ENCODE measurements at places on chromosomes 11 and 22. TPM values are rescaled to one million over a fixed set of nuclear protein-coding genes. Genes with fewer than 3 reads are reported as not detected.

DNA sequence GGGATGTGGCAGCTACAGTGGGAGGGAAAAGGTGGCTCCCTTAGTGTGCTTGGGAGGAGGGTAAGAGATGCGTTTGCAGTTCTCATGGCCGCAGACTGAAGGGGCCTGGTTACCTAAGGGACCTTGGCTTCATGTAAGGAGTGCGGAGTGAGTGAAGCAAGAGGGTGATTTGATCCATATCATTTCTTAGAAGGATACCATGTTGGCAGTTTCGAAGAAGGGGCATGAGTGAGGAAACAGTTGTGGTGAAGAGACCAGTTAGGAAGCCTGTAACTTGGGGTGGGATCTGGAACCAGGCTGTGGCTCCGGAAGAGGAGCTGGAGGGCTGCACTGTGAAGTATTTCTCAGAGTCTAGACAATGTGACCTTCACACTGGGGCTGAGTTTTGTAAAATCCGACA, 45.0 kb downstream of the ST3GAL4 start:
- no peak for DNase-seq
- H3K36me3 ChIP-seq: 0 out of 2 replicates have a peak, but pooled peaks cover 3% of the 10 kb centered on the region

- H3K27me3 ChIP-seq: peaks cover 4% of the 10 kb centered on the region
- H3K36me3 ChIP-seq: no peaks in the 10 kb centered on the region
- DNase-seq: no peak
These were observed 85.0 kb upstream of the CLPB start for GRCh38 chr11:72519220-72519881.

GRCh38 chr11:11444804-11445131, 91.7 kb upstream of the CSNK2A3 start:
- peaks cover 16% of the 10 kb centered on the region for H3K4me1 ChIP-seq
- no peak for DNase-seq
- H3K4me3 ChIP-seq: no peak overlapping the region
- H3K27ac ChIP-seq: no peak overlapping the region
- H3K27me3 ChIP-seq: no peaks in the 10 kb centered on the region
- H3K36me3 ChIP-seq: no peaks in the 10 kb centered on the region

- no peak for DNase-seq
- no peak overlapping the region for H3K27ac ChIP-seq
- peaks cover 23% of the 10 kb centered on the region for H3K36me3 ChIP-seq
- H3K4me1 ChIP-seq: peaks cover 19% of the 10 kb centered on the region
- H3K4me3 ChIP-seq: no peak overlapping the region
These were observed 11.7 kb downstream of the MRTFA start for GRCh38 chr22:40624770-40625169.

- no peak for DNase-seq
- H3K36me3 ChIP-seq: peaks cover 9% of the 10 kb centered on the region
- H3K4me1 ChIP-seq: no peaks in the 10 kb centered on the region
- H3K27me3 ChIP-seq: no peaks in the 10 kb centered on the region
These were observed 159.7 kb downstream of the DDX10 start for GRCh38 chr11:108824545-108824944.

DNA sequence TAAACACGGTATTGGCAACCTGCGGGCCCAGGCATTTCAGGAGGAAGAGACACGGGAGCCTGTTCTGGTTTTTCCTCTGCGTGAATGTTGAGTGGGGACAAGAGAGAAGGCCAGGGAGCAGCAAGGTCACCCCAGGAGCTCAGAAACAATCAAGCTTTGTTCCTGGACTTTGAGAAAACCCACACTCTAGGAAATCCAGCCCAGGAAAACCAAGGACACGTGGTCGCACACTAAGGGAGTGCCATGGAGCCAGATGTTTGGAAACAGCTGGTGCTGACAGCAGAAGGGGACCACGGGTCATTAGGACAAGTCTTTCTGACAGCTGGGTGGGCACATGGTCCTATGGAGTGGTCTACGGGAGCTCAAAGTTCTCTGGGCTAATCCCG, 44.1 kb downstream of the MYH9 start:
- H3K4me1 ChIP-seq: peaks cover 33% of the 10 kb centered on the region
- H3K27ac ChIP-seq: peak overlapping the region; percentile 84
- no peak for DNase-seq

DNA sequence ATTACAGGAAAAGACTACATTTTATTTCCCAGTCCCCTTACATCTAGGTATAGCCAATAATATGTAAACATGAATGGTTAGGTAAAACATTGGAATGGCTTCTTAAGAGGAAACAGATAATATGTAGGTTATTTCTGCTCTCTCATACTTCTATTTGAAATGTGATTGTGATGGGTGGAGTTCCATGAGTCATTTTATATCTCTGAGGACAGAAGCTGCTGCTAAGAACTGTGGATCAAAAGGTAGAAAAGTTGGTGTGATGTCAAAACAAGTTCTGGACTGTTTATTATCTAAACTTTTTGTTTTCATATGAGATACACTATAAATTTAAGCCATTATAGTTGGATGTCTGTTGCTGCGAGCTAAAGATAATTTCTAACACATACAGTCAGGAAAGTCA, 799.4 kb upstream of the TENM4 start:
- H3K4me3 ChIP-seq: no peak overlapping the region
- H3K27me3 ChIP-seq: peaks cover 3% of the 10 kb centered on the region
- no peak overlapping the region for H3K27ac ChIP-seq
- H3K4me1 ChIP-seq: no peaks in the 10 kb centered on the region
- no peak for DNase-seq

- H3K4me1 ChIP-seq: no peaks in the 10 kb centered on the region
- no peak for DNase-seq
- H3K4me3 ChIP-seq: no peak overlapping the region
- H3K36me3 ChIP-seq: no peaks in the 10 kb centered on the region
These were observed 1.8 kb downstream of the APOA4 start for GRCh38 chr11:116821050-116821918.

DNA sequence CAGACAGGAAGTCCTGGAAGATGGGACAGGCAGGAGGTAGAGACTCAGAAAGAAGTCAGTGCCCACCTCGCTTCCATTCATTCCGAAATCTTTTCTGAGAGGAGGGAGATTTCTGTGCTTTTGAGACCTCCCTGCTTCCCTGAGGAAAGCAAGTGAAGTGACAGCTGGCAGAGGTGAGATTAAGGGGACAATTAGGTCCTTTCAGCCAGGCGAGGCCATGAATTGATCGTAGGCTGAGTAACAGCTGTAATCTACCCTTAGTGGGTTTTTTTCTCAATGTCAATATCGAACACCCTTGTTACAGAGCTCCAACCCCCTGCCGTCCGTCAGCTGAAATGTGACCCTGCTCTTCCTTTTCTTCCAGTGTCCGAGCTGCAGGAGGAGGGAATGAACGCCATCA, 96.0 kb downstream of the PARVA start:
- H3K27me3 ChIP-seq: no peaks in the 10 kb centered on the region
- no peak for DNase-seq
- no peak overlapping the region for H3K27ac ChIP-seq

- H3K4me3 ChIP-seq: no peak overlapping the region
- no peaks in the 10 kb centered on the region for H3K27me3 ChIP-seq
These were observed 60.8 kb upstream of the CTSC start for GRCh38 chr11:88398372-88398771.

GRCh38 chr11:12865863-12866595, 143.1 kb upstream of the RASSF10 start:
- H3K4me3 ChIP-seq: peak overlapping the region; percentile 49
- DNase-seq: no peak
- peaks cover 83% of the 10 kb centered on the region for H3K4me1 ChIP-seq

- no peak overlapping the region for H3K27ac ChIP-seq
- no peaks in the 10 kb centered on the region for H3K36me3 ChIP-seq
- DNase-seq: no peak
- H3K27me3 ChIP-seq: no peaks in the 10 kb centered on the region
- peaks cover 5% of the 10 kb centered on the region for H3K4me1 ChIP-seq
These were observed 261.2 kb downstream of the CADM1 start for GRCh38 chr11:115242982-115243381.

- no peak overlapping the region for H3K4me3 ChIP-seq
- H3K36me3 ChIP-seq: 0 out of 2 replicates have a peak, but pooled peaks cover 3% of the 10 kb centered on the region
- H3K4me1 ChIP-seq: no peaks in the 10 kb centered on the region
- H3K27ac ChIP-seq: no peak overlapping the region
- no peak for DNase-seq
- H3K27me3 ChIP-seq: no peaks in the 10 kb centered on the region
These were observed 35.0 kb downstream of the TBX1 start for GRCh38 chr22:19795617-19796008.

DNA sequence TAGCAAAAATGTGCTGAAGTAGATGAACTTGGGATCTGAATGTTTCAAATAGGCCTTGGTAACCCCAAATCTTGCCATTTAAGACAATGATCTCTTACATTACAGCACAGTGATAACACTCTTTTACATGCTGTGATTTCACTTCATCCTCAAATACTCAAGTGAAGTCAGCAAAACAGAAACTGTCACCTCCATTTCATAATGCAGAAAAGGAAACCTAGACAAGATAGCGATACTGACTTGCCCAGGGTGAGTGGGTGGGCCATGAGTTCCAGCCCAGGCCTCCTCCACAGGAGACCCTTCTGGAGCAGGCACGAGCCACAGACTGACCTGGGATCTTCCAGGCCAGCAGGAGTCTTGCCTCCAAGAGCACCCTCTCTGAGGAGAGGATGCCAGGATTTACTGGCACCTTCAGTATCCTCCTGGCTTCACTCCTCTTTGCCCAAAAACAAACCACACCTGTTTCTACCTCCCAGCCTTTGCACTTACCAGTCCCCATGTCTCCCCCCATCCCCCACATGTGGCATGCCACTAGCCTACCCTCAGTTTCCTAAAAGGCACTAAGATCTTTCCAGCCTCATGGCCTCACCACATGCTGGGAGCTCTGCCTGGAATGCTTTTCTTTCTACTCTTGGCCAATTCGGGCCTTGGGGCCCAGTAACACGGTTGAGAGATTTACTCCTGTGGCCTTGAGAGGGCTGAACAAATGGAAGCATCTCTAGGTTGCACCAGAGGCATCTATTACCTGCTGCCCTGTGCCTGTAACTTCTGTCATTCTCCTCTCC, 1.9 kb upstream of the DGAT2 start:
- H3K4me3 ChIP-seq: no peak overlapping the region
- no peak overlapping the region for H3K27ac ChIP-seq
- peaks cover 23% of the 10 kb centered on the region for H3K4me1 ChIP-seq
- DNase-seq: no peak
- H3K27me3 ChIP-seq: peaks cover 59% of the 10 kb centered on the region

- H3K4me3 ChIP-seq: no peak overlapping the region
- H3K27me3 ChIP-seq: no peaks in the 10 kb centered on the region
- H3K27ac ChIP-seq: peak overlapping the region; percentile 18
- no peaks in the 10 kb centered on the region for H3K4me1 ChIP-seq
These were observed 27.2 kb downstream of the CERK start for GRCh38 chr22:46710806-46711205.

- no peaks in the 10 kb centered on the region for H3K27me3 ChIP-seq
- H3K4me1 ChIP-seq: peaks cover 10% of the 10 kb centered on the region
- DNase-seq: no peak
- H3K4me3 ChIP-seq: no peak overlapping the region
- no peak overlapping the region for H3K27ac ChIP-seq
These were observed 1105.0 kb downstream of the BRD1 start for GRCh38 chr22:48722661-48723060.

DNA sequence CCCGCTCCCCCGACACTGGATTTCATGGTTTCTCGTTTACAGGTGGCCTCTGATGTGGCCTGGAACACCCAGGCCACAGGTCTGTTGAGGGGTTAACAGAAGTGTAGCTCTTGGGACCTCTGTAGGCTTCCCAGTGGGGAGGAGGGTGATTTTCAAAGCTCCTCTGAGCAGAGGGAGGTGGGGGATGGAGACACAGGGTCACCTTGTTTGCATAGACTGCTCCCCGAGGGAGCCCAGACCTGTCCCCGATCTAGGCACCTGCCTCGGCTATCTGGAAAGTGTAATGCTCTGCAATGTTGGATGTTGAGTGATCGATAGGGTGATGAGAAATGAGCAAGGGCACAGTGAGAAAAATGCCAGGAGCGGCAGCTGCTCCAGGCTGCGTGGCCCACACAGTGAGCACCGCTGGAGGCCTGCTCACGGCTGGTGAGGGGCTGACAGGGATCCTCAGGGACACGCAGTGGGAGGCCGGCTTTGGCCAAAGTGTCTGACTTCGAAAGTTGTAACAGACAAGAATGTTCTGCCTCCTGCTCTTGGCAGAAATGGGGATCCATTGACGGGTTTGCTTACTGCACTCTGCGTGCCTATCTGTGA, 594.1 kb downstream of the BRD1 start:
- H3K27me3 ChIP-seq: no peaks in the 10 kb centered on the region
- DNase-seq: no peak
- H3K36me3 ChIP-seq: no peaks in the 10 kb centered on the region
- H3K4me3 ChIP-seq: no peak overlapping the region
- H3K27ac ChIP-seq: no peak overlapping the region
- H3K4me1 ChIP-seq: peaks cover 9% of the 10 kb centered on the region

DNA sequence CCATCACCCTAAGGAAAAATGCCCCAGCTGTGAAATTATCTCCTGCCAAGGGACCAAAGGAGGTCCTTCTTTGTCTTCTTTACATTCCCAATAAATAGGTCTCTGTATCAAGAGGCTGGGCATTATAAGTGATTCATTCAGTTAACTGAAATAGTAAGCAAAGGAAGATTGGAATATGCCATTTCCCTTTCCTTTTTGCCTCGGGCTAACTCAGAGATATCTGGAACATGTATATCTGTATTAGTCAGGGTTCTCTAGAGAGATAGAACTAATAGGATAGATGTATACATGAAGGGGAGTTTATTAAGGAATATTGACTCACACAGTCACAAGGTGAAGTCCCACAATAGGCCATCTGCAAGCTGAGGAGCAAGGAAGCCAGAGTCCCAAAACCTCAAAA, 15.3 kb upstream of the CWF19L2 start:
- H3K27ac ChIP-seq: no peak overlapping the region
- no peaks in the 10 kb centered on the region for H3K36me3 ChIP-seq
- no peak overlapping the region for H3K4me3 ChIP-seq
- no peak for DNase-seq
- H3K4me1 ChIP-seq: no peaks in the 10 kb centered on the region

DNA sequence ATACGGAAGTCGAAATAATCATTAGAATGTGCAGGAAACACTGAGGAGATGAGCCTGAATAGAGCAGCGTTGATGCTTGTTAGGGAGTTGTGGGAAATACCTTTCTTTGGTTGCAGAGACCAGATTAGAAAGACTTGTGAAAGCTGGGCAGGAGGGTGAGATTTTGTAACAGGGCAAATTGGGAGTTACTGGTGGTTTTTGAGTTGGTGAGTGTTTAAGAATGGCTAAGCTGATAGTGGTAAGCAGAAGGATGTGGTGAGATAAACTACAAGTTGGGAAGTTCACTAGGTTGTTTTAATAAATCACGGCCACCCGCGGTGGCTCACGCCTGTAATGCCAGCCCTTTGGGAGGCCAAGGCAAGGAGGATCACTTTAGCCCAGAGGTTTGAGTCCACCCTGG, 34.4 kb downstream of the MCAM start:
- H3K4me1 ChIP-seq: no peaks in the 10 kb centered on the region
- peaks cover 37% of the 10 kb centered on the region for H3K36me3 ChIP-seq
- no peak overlapping the region for H3K4me3 ChIP-seq

GRCh38 chr11:110654456-110654855, 57.8 kb downstream of the ARHGAP20 start:
- H3K27ac ChIP-seq: no peak overlapping the region
- H3K27me3 ChIP-seq: no peaks in the 10 kb centered on the region
- no peak overlapping the region for H3K4me3 ChIP-seq
- no peaks in the 10 kb centered on the region for H3K4me1 ChIP-seq

GRCh38 chr11:32153747-32154146, 62.9 kb downstream of the RCN1 start:
- H3K27me3 ChIP-seq: peaks cover 2% of the 10 kb centered on the region
- no peak overlapping the region for H3K4me3 ChIP-seq
- DNase-seq: no peak
- H3K27ac ChIP-seq: no peak overlapping the region
- H3K4me1 ChIP-seq: peaks cover 3% of the 10 kb centered on the region

SYT13 gene
- 15.1 TPM for total RNA-seq

GLYAT gene
- total RNA-seq: 0.32 TPM

CRYBA4 gene
- 1.1 TPM for total RNA-seq

VWCE gene
- total RNA-seq: 13.8 TPM

UPK3A gene
- total RNA-seq: 0.23 TPM

NRGN gene
- 2.9 TPM for total RNA-seq

TSGA10IP gene
- total RNA-seq: 4.1 TPM

RAB3IL1 gene
- total RNA-seq: 7.2 TPM

OR56A1 gene
- 0.35 TPM for total RNA-seq

APOA4 gene
- total RNA-seq: not detected

Data from WTC11 (cell line).